Endothelial cell of umbilical vein (primary cell): ENCODE measurements at places on chromosomes 6 and 20. TPM values are rescaled to one million over a fixed set of nuclear protein-coding genes. Genes with fewer than 3 reads are reported as not detected.

LRRC73 gene
- 0.25 and 0.58 TPM in 2 replicates for total RNA-seq

SLC26A8 gene
- total RNA-seq: not detected in 2 replicates

SLC35D3 gene
- total RNA-seq: not detected in 2 replicates

COL21A1 gene
- total RNA-seq: 1.4 TPM in 2 replicates

PRSS16 gene
- total RNA-seq: not detected in 2 replicates

CGA gene
- total RNA-seq: not detected in 2 replicates

RCAN2 gene
- total RNA-seq: 0.33 and 0.46 TPM in 2 replicates

SRMS gene
- total RNA-seq: not detected in 2 replicates

MAN1A1 gene
- 12.9 and 13.3 TPM in 2 replicates for total RNA-seq

GLP1R gene
- not detected in 2 replicates for total RNA-seq

STX11 gene
- total RNA-seq: 4.7 and 6.0 TPM in 2 replicates

RNF39 gene
- total RNA-seq: not detected in 2 replicates

FGD2 gene
- total RNA-seq: not detected in 2 replicates

C6orf58 gene
- total RNA-seq: not detected in 2 replicates
